ENCODE measurements at places on chromosomes 11 and 22.

GRCh38 chr11:91654686-91655085 lies 569.9 kb upstream of the FAT3 start:
- DNase-seq = no peak

DNA sequence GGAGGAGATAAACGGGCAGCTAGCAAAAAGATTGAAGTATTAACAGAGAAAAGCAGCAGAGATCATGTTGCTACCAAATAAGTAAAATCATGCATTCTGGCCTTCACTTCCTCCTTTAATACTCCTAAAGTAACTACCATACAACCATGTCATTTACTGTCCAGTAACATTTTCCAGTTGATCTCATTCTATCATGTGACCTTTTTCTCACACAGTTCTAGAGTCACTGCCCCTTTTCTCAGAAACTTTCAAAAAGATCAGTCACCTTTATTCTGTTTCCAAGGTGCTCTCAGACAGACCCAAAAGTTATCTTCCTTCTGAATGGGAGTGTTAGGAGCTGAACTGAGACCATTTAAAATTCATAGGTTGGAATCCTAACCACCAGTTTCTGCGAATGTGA lies 984.4 kb downstream of the FAM181B start:
- DNase-seq = no peak

- no peak for DNase-seq
These were observed 18.8 kb upstream of the PICK1 start for GRCh38 chr22:38038426-38038825.

DNA sequence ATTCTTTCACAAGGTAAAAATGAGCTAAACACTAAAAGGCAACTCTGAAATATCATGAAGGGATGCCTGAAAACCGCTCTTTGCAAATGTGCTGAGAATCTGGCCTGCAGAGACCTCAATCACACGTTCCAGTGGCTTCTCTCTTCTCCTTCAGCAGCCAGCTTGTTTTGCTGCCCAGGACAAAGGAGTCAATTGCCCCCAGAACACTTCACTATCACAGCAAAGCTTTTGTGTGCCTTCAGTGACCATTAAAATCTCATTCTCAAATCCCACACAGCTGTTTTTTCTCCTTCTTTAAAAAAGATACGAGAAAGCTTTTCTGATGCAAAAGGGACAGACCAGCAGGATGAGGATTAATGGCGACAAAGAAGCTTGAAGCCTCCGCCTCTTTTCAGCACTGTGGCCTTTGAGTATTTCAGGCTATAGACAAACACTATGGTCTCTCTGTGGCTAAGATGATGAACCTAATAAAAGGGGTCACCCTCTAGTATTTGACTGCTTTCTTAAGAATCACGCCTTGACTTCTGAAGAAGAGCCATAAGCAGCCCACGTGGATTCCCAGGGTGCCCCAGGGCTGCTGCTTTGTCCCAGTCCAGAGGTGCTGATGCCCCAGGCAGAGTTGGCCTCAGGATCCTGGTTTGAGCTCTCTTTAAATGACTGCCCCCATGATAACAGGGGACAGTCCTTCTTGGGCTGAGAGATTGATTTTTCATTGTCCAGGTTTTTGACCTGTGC lies 33.4 kb upstream of the NRIP3 start:
- no peak for DNase-seq

GRCh38 chr11:131824771-131825170 lies 454.4 kb downstream of the NTM start:
- DNase-seq = no peak

DNA sequence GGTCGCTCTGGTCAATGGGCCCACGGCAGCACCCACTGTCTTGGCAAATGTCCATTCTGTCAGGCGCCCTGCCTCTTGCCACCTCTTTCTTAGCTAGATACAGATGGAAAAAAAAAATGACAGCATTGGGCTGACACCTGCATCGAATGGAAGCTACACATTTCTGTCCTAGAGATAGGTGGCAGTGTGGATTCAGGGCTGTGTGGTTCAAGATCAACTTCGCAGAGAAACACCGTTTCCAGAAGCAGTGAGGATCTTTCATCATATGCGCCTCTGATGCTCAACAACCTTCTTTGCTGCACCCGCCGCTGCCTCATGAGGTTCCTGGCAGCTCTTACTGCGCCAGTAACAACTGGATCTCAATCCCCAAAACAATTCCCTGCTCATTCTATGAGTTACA lies 236.3 kb downstream of the KIRREL3 start:
- DNase-seq = no peak

DNA sequence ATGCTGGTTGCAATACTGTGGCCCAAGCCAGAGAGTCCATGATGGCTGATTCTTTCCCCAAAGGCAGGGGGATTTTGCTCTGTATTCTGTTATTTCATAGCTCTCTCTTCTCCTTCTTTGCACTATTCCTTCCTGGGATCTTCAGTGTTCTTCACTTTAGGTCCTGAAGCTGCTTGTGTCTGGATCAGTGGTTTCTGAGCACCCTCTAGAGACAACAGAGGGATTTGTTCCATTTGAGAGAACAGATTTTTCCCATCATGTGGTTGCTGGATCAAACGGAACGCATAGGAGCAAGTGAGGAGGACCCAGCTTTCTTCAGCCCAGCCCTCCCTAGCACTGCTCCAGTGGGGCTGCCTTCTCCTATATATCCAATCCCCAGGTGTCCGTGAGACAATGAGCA lies 68.7 kb upstream of the SYN3 start:
- DNase-seq = no peak
